ENCODE measurements at places on chromosomes 3 and 15.

DNA sequence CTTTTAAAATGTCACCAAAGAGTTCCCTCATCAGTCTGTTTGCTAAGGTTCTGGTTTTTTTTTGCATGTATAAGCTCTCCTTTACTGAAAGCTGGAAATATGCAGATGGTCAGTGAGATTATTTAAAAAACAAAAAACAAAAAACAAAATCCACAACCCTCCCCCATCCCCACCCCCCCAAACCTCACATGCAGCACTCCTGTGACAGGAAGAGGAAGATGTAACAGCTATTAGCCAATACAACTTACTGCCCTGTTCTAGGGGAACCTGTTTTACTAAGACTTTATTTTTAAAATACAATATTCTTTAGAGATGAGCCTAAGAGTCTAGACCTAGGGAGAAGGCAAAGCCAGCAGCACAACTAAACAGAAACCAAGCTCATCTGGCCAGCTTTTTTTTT lies 39.5 kb downstream of the ANP32A start:
- DNase-seq = no peak

DNA sequence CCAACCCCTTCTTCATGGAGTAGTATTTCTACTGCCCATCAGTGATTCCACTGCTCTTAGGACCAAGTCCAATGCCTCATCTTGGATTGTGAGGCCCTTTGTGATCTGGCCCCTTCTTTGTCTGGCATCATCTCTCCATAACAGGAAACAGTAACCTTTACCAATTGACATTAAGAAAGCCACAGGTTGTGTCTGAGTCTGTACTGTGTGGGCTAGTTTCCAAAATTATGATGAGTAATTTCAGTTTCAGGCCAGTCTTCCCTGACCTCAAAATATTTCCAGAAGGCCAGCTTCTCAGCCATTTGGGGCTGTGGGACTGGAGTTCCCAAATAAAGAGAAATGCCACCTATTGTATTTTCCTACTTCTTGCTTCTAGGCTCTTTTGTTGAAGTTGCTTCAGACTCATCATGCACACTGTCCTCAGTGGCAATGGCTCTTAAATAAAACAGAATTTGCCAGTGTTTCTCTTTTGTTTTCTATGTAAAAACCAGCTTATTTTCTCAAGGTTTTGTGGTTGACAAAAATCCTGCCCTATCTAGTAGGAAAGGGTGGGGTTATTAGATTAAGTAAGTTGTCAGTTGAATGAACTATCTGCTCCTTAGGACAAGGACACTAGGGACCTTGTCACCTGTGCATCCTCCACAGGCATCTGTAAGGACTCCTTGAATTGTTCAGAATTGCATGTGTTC lies 47.0 kb upstream of the ACKR4 start:
- no peak for DNase-seq

- no peak for DNase-seq
Observed at GRCh38 chr15:59885832-59886231, 118.3 kb upstream of the FOXB1 start.

- no peak for DNase-seq
Observed at GRCh38 chr15:69039516-69040225, 25.2 kb downstream of the NOX5 start.

DNA sequence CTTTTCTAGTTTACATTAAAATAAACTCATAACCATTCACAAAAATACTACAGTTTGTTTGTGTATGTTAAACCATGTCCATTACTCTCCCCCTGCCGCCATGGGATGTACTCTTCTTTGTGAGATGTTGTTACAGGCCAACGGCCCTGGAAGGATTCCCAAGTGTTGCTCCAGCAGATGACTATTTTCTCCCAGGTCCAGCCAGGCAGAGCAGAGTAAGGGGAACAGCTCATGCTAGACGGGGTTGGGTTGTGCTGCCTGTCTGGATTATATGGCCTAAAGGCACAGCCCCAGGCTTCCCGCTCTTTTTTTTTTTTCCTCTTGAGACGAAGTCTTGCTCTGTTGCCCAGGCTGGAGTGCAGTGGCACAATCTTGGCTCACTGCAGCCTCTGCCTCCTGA lies 24.5 kb upstream of the SLCO2A1 start:
- no peak for DNase-seq

GRCh38 chr15:43230640-43231115 lies 9.9 kb upstream of the EPB42 start:
- no peak for DNase-seq

GRCh38 chr3:12508291-12508700 lies 24.0 kb downstream of the TSEN2 start:
- no peak for DNase-seq

DNA sequence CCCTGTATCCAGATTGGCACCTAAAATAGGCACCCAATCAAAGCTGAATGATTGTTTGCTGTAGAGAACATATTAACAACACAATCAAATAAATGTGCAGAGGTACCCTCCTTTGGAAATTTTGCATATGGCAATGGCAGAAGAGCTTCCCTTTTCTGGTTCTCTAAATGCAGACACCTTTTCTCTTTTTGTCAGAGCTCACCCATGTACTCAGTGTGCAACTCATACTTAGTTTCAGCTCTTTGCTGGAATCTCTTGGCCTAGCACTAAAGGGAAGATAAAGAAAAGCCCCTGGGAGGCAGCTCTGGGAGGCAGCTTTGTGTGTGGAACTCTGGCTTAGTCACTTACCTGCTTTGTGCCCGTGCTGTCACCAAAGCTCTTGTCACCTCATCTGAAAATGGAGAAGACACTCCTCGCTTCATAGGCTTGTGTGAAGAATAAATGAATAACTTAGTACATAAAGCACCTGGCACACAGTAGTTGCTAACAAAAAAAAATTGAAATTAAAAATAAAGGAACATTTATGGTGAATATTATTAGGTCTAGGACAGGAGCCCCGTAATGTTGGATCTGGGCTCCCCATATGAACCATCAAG lies 28.8 kb downstream of the ST6GAL1 start:
- DNase-seq = no peak

GRCh38 chr3:184471439-184471838 lies 90.1 kb upstream of the EPHB3 start:
- no peak for DNase-seq

- no peak for DNase-seq
Observed at GRCh38 chr3:13688034-13688433, 139.1 kb downstream of the FBLN2 start.

DNA sequence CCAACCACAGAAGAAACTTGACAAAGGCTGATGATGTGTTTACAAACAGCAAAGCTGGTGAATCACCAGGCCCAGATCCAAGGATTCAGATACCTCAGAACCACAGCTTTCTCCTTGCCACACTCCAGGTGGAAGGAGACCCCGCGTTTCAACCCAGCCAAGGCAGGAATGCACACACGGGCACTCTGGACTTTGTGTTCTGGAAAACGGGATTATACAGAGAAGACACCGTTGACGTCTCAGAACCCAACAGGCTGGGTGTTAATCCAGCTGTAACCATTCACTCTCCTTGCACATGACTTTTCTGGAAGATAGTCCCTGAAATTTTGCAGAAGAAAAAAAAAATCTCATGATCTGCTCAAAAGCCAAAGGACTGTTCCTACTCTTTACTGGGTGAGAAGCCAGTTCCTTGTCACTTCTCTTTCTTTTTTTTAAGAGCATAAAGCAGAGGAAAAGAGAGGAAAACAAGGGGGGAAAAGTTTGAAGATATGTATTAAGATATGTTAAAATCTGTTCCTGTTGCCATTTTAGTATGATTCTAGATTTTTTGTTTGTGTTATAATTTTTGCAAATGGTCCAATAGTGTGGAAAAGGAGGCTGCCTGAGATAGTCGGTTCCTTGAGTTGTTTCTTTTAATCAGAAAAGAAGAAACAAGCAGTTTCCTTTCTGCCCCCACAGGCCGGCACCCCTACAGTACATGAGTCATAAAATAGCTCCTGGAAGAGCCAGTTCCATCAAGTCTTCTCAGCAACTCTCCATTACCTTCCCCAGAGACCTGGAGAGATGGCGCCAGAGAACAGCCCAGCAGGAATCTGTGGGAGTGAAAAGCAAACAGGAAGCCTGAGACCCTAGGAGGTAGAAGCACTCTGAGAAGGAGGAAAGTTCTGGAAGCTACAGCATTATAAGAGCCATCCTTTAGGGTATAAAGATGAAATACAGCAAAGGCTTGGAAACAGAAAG lies 73.1 kb downstream of the RORA start:
- DNase-seq = no peak

DNA sequence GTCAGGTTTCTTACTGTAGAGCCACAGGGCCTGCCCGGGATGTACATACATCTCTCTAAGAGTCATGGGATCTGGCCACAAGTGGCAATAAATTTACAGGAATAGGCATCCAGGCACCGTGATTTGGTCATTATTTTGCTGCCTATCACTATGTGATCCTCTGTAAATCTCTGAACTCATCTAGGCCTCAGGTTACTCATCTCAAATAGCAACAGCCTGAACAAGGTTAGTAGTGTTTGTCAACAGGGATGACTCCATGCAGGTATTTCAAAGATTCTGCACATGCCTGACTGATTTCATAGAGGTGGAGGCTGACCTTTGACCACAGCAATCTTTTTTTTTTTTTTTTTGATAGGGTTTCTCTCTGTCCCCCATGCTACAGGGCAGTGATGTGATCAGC lies 88.8 kb upstream of the TBL1XR1 start:
- DNase-seq = no peak

GRCh38 chr15:22979238-22980188 lies 655 bp downstream of the CYFIP1 start:
- no peak for DNase-seq

DNA sequence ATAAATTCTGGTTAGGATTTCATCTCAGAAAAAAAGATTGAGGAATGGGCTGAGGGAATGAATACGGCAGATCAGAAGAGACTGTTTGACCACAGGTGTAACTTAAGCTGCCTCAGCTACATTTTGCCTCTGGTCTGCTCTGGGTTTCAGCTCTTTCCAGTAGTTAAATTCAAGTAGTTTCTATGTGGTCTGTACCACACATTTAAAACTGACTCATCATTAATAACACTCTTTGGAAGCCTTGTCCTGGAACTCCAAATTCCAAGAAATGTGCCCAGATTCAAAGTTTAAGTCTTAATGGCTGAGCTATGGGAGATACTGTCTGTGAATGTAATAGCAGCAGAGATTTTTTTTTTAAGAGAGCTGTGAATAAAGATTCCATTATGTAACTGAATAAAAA lies 133.1 kb upstream of the IGSF10 start:
- no peak for DNase-seq

GRCh38 chr3:181879926-181880325 lies 168.2 kb downstream of the SOX2 start:
- no peak for DNase-seq

DNA sequence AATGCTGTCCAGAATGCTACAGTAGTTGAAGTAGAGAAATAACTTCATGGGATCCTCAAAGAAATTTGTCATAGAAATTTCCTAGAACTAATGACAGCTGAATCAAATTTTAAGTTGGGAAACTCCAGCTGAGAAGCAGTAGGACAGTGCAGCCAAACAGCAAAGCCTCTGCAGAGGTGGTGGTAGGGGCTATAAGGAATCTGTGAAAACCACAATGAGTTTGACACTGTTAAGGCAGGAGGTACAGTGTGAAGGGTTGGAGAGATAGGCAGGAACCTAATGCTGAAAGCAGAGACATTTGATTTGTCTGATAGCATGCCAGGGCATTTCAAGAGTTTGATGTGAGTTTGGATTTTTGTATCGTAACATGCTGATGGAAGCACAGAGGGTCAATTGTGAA lies 22.0 kb downstream of the ASTE1 start:
- no peak for DNase-seq

DNA sequence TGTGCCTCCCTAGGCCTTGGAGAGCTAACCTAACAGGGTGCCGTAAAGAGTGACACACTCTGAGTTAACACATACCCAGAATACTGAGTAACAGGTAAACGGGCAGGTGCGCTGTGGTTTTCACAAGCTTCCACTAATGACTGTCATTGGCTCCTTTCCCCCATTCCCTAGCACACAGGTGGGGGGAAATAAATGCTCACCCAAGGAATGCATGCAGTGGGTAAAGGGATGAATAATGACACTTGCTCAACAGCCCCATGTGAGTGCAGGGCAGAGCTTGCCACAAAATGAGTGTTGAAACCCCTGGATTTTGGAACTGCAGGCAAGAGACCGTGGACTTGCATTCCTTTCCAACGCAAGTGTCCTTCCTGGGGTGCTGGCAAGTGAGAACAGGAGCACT lies 57.6 kb downstream of the ADAMTS17 start:
- DNase-seq = no peak

GRCh38 chr3:81886081-81886480 lies 124.6 kb upstream of the GBE1 start:
- no peak for DNase-seq

- no peak for DNase-seq
Observed at GRCh38 chr15:41233367-41233771, 2.3 kb downstream of the CHP1 start.

GRCh38 chr3:142723968-142724681 lies at the start of gene TRPC1:
Gene TRPC1 (plus strand): TSS chr3:142724034. CDS start chr3:142724560, 526 bp downstream.
- DNase-seq = peak; percentile 87

DNA sequence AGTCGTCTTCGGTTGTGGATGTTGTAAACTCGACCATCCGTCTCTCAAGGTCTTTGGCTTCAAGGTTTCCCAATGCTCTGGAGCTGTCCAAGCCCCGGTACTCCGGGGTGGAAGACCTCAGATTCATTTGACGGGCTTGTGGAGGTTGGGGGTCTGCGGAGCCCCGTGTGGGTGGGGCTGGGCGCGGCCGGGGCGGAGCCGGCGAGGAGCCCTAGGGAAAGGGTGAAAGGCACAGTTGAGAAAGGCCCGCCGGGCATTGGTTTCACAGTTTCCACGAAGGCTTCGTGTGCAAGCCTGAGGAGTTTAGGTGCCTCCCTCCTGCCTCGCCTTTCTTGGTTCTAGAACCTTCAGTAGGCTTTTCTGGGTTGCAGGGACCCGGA lies 360 bp upstream of the MGA start:
- no peak for DNase-seq

DNA sequence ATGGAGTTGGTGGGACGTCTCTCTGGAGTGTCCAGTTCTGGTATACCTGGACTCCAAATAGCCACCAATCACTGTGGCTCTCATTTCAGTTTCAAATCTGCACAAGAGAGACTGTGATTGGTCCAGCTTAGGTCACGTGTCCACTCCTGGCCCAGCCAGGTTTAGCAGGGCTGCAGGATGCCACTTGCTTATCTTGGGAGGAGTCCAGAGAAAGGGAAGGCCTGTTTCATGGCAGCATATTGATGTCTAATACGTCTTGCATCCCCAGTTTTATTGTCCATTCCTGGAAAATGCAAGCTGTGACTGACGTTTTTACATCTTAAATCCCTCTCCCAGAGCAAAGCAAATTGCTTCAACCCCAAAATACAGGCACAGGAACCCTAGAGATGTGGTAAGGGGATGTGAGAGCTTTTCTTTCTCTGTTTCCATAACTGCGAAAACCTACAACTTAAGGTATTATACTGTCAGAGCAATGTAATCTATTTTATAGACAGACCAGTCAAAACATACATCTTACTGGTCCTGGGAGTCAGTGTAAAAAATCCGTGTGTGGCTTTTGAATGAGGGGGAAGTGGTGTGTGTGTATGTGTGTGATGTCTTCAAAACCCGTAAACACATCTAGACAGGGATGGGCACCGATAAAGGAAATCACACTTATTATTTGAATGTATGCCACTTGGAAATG lies 274.4 kb downstream of the TLE3 start:
- no peak for DNase-seq

DNA sequence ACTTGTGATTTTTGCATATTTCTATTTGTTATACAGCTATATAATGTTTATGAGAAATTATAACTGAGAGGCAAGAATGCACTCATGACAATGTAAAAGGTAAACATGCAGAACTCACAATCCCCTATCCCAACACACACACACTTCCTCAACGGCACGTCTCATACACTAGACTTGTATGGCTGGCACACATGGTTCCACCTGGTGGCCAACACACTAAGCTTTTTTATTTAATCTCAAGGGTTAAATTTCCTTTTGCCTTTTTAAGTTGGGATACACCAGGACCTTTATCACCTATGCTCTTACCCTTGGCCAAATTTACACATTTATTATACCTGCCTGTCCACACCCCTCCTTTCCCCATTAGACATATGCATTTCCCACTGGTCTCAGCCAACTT lies 88.6 kb upstream of the PSMD6 start:
- no peak for DNase-seq

All from CD4-positive, alpha-beta T cell treated with Interleukin-15 for 1 hour (primary cell).